ENCODE measurements at places on chromosomes 2 and 18.

GRCh38 chr18:37430357-37431076 is 135.1 kb downstream of the CELF4 start:
- DNase-seq: no peak

GRCh38 chr2:175872721-175873120 is 129.3 kb downstream of the LNPK start:
- DNase-seq: no peak

GRCh38 chr2:27262379-27263286 is at the start of gene SLC30A3:
Gene SLC30A3, minus strand, starts transcription at chr2:27263047. Its CDS starts 141 bp downstream, at chr2:27262906.
- no peak for DNase-seq

GRCh38 chr2:71417300-71418202 is 35.8 kb upstream of the DYSF start:
- peak; percentile 23 for DNase-seq

- no peak for DNase-seq
Observed at GRCh38 chr2:199692489-199692888, 158.5 kb downstream of the FTCDNL1 start.

GRCh38 chr2:217438136-217438535 is 564.7 kb downstream of the TNS1 start:
- DNase-seq: no peak

DNA sequence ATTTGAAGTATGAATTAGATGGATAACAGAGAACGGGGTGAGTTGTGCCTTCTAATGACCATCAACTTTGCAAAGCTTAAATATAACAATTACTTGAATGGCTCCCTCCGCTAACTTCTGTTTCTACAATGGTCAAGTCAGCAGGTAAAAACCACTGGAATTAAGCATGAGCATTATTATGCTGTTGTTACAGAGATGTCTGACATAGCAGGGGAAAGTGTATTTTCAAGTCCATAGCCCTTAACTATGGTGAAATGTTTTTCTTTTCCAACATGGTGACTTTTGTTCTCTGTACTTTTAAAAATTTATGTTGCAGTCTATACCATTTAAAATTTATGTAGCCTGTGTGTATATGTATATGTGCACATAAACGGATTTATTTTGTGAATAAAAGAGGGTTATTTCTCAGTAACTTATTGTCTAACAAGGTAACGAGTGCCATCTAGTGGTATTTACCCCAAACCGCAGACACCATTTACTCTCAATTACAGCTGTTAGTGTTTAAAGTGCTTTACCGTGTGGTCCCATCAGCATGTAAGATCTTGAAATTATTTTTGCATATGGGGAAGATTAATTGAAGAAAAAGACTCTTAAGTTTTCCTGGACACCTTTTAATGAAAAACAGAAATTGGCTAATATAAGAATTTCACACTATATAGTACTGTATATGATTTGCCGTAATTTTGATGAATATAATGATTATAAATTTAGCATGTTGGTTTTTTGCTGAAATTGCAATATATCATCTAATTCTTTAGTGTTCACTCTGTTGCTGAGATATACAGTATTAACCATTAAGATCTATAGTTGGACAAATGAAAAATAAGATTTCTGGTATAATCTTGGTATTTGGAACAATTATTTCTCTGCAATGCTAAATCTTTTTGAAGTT is 78.2 kb downstream of the UBE2E3 start:
- DNase-seq: no peak

GRCh38 chr2:25417715-25418369 is 76.1 kb upstream of the DNMT3A start:
- DNase-seq: peak; percentile 3

DNA sequence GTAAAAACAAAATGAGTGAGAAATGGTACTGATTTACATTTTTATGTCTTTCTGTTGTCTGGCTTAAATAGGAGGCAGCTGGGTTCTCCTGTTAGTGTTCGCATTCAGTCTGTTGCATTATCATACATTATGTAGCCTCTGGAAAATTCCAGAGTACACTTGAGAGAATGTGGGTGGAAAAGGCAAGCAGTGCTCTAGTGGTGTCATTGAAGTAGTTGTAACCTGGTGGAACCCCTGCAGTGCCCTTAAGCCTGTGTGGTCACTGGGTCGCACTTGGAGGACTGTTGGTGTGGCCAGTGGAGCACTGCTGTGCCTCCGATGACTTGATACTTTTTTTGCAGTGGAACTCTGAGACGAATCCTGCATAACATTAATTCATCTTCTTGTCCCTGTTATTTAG is 52.4 kb downstream of the USP14 start:
- DNase-seq: no peak

DNA sequence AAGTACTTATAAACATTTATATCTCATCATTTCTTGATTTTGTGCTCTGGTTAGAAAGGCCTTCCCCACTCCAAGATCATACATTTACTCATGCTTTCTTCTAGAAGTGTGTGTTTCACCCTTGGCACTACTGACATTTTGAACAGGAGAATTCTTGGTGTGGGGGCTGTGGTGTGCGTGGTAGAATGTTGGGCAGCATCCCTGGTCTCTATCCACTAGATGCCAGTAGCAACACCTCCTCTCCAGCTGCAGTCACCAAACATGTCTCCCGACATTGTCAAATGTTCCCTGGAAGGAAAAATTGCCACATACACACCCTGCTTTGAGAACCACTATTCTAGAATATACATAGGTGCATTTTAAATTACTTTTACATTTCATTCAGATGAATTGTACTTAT is 8.7 kb upstream of the TGIF1 start:
- DNase-seq: peak; percentile 24

GRCh38 chr2:189751080-189751658 is 11.4 kb downstream of the OSGEPL1 start:
- peak; percentile 25 for DNase-seq

- DNase-seq: no peak
Observed at GRCh38 chr2:122186761-122187222, 431.3 kb downstream of the TSN start.

GRCh38 chr2:8197825-8198224 is 484.0 kb upstream of the ID2 start:
- no peak for DNase-seq

DNA sequence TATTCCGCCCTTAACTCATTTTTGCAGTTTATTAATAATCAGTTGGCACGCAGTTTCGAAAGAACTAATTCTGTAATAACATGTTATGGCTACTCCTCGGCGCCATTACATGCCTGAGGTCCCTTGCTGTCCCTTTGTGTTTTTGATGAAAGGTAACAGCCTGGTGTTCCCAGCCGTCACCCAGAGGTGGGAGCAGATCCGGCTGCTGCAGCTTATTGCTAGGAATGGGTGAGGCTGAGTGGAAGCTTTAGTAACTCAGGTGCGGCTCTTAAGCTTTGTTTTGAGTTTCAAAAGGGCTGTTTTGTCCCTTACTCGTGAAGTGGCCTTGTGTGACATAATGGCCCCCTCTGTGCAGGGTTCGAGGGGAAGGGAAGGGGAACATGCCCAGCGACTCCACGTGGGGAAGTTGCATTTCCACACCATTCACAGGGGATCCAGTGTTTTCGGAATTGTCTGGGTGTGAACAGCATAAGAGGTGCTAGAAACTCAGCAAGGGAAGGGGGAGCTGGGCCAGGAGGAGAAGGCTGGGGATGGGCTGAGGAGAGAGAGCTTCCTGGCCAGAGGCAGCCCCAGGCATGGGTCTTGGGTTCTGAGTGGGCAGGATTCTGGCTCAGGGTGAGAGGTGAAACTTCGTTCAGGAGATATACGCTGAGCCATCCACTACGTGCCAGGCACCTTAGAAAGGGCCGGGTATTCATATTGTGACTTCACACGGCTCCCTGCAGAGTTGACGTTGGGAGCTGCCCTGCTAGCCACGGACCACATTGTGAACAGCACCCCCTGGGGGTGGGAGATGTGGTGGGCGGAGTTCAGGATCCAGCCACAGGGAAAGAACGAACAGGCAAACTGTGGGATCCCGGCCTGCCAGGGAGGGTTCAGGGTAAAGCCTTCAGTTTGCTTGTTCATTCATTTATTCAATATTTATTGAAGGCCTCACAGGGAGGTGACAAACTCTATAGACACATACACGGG is 84.4 kb downstream of the TGOLN2 start:
- DNase-seq: no peak

DNA sequence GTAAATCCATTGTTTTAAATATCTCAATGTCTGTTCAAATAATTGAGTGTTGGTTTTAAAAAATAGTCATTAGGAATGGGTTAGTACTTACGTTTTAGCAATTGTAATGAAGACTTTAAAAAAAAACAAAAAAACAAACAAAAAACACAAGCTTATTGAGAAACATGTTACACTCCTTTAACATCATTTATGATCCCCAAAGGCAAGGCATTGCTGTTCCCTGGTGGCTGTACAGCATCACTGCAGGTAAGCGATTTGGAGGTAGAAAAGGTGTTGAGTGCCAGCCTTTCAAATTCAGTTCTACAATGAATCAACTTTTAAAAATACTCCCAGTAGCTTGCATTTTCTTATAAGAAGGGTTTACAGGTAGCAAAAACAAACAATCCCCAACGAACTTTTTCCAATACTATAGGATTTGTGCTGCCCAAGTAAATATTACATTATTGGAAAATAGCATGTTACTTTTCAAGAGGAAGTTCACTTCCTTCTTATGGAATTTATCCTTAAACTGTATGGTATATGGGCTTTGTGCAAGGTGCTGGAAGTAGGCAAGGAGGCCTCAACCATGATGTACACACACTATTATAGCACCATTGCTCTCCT is 27.5 kb downstream of the CNRIP1 start:
- DNase-seq: no peak

GRCh38 chr2:128790541-128791001 is 471.9 kb upstream of the HS6ST1 start:
- DNase-seq: no peak

GRCh38 chr18:3879114-3879835 is 429.3 kb downstream of the TGIF1 start:
- DNase-seq: no peak

DNA sequence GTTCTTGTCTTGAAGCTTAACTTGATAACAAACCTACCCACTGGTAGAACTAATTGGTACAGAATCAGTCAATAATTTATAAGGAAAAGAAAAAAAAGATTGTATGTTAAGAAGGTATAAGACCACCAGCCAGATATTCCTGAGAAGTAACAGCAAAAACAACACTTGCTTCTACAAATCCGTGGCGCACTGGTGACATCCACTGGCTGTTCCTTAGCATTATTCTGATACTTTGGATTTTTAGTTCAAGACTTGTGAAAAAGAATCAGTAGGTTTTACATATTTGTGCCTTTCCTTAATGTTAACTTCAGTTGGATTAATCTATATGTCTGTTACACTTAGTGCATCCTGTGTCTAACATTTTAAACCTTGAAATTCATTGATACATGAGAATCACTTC is 141.8 kb downstream of the GRB14 start:
- peak; percentile 48 for DNase-seq

Measured in kidney capillary endothelial cell (primary cell).